ENCODE measurements at places on chromosomes 2 and 18. TPM values are rescaled to one million over a fixed set of nuclear protein-coding genes. Genes with fewer than 3 reads are reported as not detected.
A peak's percentile ranks its signal among the peaks of the same experiment; 100 is the strongest.

DNA sequence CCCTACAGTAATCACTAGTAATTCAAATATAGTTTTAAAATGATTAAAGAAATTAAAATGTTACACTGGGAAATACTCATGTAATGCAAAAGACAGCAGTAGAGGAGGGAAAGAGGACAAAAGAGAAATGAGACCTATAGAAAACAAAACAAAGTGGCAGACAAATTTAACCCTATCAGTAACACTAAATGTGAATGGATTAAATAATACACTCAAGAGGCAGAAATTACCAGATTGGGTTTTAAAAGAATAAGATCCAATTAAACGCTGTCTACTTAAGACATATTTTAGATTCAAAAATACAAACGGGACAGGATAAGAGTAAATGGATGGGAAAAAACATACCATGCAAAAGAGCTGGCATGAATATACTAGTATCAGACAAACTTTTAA is 17.0 kb downstream of the TLK1 start:
- no peak for DNase-seq

GRCh38 chr2:1236606-1237005 is 176.7 kb upstream of the TPO start:
- DNase-seq = no peak

- no peak for DNase-seq
These were observed 42.5 kb downstream of the VRK2 start for GRCh38 chr2:58089081-58089480.

Gene SPR
- 44.1 TPM for total RNA-seq

GRCh38 chr18:48875314-48875941 is 75.3 kb downstream of the SMAD7 start:
- DNase-seq = no peak

Gene MEIS1
- total RNA-seq = 11.8 TPM

DNA sequence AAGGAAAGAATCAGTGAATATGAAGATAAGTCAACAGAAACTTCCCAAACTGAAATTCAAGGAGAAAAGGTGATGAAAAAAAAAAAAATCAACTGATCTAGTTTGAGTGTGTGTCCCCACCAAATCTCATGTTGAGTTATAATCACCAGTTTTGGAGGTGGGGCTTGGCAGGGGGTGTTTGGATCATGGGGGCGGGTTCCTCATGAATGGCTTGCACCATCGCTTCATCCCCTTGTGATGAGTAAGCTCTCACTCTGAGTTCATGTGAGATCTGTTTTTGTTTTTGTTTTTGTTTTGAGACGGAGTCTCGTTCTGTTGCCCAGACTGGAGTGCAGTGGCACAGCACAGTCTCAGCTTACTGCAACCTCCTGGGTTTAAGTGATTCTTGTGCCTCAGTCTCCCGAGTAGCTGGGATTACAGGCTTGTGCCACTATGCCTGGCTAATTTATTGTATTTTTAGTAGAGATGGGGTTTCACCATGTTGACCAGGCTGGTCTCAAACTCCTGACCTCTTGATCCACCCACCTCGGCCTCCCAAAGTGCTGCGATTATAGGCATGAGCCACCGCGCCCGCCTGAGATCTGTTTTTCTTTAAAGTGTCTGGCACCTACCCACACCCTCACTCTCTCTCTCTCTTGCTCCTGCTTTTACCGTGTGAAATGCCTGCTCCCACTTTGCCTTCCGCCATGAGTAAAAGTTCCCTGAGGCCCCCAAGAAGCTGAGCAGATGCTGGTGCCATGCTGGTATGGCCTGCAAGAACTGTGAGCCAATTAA is 4.0 kb upstream of the SLC66A2 start:
- no peak for DNase-seq

Gene CDK5R2
- not detected for total RNA-seq

DNA sequence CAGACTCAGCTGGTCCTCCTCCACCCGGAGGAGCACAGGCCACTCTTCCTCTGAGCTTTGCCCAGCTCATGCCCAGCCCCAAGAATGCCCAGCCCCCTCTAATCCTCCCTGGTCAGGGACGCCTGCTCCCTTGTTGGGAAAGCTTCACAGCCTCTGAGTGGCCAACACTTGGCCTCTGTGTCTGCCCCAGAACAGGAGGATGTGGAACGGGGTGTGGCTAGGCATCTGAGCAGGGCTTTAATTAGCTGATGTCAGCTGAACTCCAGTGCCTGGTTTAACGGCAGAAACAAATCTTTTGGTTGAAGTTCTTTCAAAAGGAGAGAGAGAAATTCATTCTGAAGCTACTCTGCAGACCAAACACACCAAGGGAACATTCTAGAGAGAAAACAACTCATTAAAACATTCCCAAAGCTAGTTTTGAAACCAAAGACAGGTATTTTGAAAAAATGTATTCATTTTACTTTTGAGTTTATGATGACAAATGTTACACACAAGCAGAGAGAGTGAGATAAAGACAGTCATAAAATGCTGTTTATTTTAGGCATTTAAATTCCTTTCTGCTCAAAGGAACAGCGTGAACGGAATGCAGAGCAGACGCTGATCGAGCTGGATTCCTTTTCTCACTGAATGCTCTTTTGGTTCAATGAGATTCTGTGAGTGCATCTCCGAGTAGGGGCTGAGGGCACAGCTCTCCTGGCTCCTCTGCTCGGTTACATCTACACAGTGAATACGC is 63.8 kb downstream of the RTP5 start:
- no peak for DNase-seq

DNA sequence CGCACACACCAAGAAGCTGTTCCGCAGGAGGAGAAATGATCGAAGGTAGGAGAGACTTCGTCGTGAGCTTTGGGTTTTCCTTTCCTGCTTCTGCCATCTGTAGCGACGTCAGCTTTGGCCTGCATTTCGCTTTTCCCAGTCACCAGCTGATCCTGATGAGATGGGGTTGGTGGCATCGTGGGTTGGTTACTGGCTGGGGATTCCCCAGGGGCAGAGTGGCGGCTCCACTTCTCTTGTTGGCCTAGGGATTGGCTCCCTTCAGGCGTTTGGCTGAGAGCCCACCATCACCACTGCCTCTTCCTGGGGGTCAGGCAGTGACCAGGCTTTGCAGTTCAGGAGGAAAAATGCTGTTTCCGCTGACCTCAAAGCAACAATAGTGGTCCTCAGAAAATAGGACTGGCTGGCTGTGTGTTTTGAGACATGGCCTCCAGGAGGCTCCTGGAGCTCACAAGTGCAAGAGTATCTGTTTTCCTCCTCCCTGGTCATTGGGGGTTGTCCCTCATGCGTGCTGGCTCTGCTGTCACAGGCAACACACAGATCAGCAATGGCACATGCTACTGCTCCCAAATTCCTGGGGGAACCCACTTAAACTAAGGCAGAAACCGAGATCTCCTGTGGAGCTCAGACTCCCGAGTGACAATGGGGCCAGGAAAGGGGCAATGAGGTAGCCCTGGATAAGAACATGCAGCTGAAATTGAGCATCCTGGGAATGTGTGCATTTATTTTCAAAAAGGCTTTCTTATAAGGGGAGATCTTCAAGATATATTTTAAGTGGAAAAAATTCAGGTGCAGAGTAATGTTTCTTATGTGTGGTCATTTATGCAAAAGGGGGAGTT is 173.0 kb downstream of the CTIF start:
- DNase-seq = peak; percentile 25

Gene SLC5A7
- total RNA-seq = not detected

GRCh38 chr2:18889565-18890332 is 300.4 kb upstream of the NT5C1B start:
- no peak for DNase-seq

DNA sequence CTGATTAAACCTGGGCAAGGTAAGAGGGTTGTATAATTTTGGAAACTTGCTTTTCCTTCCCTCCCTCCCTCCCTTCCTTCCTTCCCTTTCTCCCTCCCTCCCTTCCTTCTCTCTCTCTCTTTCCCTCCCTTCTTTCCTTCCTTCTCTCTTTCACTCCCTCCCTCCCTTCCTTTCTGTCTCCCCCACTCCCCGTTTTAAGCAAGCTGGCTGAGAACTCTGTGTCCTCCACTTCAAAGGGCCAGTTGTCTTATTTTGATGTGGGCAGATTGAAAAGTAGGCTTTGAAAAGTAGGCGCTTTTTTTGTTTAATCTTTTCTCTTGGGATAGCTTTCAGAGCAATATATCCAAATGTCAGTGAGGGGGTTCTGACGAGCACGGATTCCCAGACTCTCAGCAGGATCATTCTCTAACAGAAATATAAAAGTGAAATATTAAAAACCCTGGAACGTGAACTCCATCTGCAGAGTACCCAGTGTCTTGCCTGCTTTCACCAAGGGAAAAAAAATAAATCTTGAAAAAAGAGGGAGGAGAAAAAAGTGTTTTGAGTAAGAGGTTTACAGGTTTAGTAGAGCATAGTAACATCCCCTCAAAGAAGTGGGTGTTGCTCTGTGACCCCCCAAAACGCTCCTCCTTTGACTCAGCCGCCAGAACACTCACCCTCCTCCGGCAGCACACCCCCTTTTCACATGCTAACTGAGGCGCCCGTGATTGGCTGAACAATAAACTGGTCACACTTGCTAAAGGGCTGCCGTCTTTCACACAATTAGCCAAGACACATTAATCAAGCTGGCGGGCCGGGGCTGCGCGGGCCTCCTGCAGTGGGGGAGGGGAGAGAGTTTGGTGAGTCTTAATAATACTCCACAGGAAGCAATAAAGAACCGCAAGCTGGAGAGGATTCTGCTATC is 52.2 kb downstream of the CDK15 start:
- DNase-seq = no peak

Gene PELI1
- 25.7 TPM for total RNA-seq

Gene CAVIN2
- total RNA-seq = 240 TPM

Gene AUP1
- 102 TPM for total RNA-seq

DNA sequence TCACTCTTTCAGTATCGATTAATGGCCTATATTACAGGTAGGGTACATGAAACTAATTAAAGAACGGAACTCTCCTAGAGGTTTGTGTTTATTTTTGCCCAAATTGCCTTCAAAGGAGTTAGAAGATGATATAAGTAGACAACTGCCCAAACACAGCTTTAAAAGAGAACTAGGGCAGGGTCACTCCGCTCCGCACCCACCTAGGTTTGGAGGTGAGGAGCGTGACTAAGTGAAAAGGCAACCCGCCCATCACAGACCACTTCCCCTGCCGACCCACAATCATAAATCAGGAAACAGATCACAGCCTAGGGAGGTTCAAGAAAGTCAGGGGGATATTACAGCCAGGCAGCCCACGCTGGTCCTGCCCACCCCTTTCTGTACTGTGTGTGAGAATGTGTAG is 166.7 kb downstream of the C1D start:
- no peak for DNase-seq
